ENCODE measurements at places on chromosomes 3 and 15. TPM values are rescaled to one million over a fixed set of nuclear protein-coding genes. Genes with fewer than 3 reads are reported as not detected.

Gene SNX4
- 19.6 TPM for polyA plus RNA-seq

- no peak overlapping the region for H3K4me3 ChIP-seq
- DNase-seq: no peak
- no peaks in the 10 kb centered on the region for H3K27me3 ChIP-seq
Observed at GRCh38 chr3:31322460-31322859, 210.3 kb upstream of the STT3B start.

Gene ZBTB20
- polyA plus RNA-seq: 1.3 TPM

- H3K4me3 ChIP-seq: no peak overlapping the region
- H3K4me1 ChIP-seq: no peaks in the 10 kb centered on the region
- DNase-seq: no peak
Observed at GRCh38 chr3:135148398-135149020, 353.4 kb downstream of the EPHB1 start.

All from pancreas (tissue), 10 donors.